T-helper 9 cell (primary cell): ENCODE measurements at places on chromosomes 7 and 10.

GRCh38 chr7:117862378-117862777 is 10.9 kb downstream of the CTTNBP2 start:
- DNase-seq, result no peak

DNA sequence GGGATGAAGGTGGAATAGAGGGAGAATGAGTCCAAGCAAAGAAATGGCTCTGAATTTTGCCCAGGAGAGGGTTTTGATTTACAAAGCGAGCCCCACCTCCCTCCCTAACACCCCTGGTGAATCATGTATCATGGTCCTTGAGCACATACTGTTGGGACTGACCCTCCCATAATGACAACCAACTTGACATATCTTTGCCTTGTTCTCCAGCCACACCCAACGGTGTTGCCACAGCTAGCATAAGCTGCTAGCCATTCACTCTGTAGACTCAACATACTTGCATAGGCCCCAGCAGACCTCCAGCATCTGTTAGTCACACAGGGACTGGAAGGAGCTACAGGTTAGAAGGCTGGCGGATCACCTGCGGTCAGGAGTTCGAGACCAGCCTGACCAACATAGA is 538.5 kb downstream of the KCNMA1 start:
- DNase-seq, result no peak

DNA sequence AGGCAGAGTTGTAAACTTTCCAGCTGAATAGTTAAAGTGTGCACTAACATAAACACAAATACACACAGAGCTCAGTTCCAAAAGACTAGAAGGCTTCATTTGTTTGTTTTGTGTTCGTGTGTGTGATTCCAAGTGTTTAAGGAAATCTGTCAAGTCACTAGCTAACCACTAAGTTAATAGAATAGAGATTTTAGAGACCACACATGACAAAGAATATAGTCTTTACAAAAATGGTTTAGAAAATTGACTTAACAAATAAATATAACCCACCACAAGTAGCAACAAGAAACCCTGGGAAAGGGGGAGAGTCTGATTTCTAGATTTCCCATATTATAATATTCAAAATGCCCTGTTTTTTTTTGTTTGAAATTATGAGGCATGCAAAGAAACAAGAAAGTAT is 209.4 kb downstream of the FZD1 start:
- DNase-seq, result no peak

DNA sequence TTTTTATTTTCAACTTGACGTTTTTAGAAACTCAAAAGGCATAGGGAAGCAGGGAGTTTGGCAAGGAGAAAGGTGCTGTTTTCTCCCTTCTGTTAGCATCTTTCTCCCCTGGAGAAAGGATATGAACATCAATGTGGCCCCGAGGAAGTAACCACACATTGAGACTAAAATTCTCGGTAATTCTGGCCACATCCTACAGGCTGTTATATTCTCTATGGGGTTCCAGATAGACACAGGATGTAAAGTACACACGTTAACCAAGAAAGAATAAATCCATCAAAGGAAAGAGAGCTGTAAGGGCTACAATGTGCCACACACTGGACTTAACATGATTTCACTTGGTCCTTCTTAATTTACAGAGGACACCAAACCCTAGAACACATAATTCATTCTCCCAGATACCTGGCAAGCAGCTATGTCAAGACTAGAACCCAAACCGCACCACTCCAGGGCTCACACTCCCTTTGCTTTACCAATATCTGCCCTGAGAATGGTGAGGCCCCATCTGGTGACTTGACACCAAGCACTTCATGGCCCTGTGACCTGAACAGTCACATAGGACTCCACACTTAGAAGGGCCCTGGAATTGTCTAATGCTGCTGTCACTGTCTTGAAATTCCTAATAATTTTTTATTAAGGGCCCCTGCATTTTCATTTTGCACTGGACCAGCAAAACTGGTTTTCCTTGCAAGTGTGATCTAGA is 73.9 kb downstream of the PRLHR start:
- no peak for DNase-seq

- DNase-seq, result no peak
These were observed 4.4 kb downstream of the MSRB2 start for GRCh38 chr10:23099816-23100215.

- DNase-seq, result no peak
These were observed at the start of gene NAMPT for GRCh38 chr7:106284714-106285050. Gene NAMPT, minus strand, starts transcription at chr7:106284983. Its CDS starts 99 bp downstream, at chr7:106284884.

- no peak for DNase-seq
These were observed 68.5 kb upstream of the ZNF438 start for GRCh38 chr10:31100115-31100601.

DNA sequence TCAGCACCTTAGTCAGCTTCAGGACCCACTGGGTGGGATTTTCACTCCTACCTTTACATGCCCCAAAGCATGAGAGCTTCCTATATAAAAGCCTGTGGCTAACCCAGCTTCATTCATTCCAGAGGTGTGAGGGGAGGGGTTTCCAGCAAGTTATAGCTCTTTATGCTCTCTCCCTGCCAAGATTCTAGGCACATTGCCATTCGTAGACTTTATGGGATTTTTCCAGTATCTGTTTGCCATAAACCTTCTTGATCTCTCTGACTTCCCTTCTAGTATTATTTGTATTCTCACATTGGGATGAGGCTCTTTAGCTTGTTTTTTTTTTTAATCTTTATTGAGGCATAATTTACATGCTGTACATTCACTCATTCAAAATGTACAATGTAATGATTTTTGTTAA is 67.5 kb downstream of the POU6F2 start:
- DNase-seq, result no peak

GRCh38 chr7:84589012-84589411 is 394.4 kb upstream of the SEMA3A start:
- no peak for DNase-seq

DNA sequence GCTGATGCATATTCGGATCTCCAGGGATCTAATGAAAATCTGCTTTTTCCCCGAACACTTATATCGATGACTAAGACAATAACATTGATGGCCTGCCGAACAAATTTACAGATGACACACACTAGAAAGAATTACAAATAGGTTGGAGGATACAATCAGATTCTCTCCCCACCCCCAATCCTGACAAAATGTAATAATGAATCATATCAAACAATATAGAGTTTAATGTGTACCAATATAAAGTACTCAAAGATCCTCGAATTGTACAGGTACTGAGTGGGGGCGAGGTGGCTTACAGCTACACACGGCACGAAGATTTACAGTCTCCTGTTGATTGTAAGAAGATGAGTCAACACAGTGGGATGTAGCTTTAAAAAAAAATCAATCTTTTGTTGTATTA is 182.7 kb upstream of the MKLN1 start:
- DNase-seq, result no peak

GRCh38 chr10:24680647-24681524 is 42.8 kb downstream of the ARHGAP21 start:
- DNase-seq, result no peak

GRCh38 chr7:91314591-91315323 is 50.5 kb downstream of the FZD1 start:
- DNase-seq, result no peak

DNA sequence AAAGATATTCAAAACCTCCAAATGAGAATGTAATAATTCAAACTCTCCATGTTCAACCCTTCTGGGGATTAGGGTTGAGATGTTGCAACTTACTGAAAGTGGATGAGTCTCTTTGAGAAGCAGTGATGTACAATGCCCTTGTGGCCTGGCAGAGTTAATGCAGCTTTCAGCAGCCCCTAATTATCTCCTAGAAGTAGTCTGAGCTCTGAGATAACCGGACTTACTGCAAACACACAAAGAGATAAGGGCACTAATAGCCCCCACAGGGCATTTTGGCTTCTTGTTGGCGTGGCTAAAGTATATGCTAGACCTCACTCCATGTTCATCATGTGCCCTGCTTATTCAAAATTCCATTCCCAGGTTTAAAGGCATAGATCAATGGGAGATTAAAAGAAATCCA is 404.7 kb downstream of the NEBL start:
- DNase-seq, result no peak

DNA sequence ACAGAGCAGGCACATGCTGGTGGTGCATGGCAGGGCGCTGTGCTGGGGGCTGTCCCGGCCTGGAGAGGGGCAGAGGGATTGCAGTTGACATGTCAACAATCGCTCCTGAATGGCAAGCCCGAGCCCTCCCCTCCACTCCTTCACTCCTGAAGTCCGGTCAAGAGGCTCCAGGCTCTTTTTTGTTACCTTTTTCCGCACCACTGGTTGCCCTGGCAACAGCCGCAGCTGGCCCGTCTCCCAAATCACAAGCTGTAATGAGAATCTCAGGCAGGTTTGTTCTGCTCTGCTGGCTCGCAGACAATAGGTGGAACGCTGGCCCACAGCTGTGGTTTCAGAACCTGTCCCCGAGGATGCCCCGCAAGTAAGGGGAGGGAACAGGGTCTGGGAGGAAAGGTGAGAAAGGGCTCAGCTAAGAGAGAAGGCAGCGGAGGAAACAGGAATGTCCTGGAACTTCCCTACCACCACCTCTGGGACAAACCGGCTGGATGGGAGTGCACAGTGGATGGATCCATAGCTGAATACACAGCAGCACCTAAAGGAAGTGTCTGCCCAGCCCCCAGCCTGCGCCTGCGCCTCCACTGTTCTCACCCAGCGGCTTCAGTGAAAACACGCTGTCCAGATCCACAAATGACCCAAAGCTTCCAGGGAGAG is 58.9 kb downstream of the CALML3 start:
- no peak for DNase-seq

DNA sequence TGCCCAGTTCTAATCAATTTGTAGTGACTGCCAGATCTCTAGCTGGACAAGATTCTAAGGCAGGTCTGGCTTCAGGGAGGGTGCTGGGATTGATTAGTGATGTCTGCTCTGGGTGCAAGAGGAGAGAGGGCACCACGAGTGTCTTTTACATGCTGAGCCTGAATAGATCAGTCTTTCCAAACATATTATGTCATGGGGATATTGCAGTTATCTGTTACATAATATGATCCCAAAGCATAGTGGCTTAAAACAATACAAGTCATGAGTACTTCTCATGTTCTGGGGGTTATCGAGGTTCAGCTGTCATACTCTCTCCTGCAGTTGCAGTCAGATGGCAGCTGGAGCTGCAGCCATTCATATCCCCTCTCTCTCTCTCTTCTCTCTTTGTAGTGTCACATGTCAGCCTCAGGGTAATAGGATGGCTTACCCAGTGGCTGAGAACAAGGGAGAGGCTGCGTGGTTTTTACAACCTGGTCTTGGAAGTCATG is 26.0 kb downstream of the SLC29A3 start:
- no peak for DNase-seq

- DNase-seq, result no peak
These were observed 399.5 kb downstream of the RPS24 start for GRCh38 chr10:78433076-78433595.

DNA sequence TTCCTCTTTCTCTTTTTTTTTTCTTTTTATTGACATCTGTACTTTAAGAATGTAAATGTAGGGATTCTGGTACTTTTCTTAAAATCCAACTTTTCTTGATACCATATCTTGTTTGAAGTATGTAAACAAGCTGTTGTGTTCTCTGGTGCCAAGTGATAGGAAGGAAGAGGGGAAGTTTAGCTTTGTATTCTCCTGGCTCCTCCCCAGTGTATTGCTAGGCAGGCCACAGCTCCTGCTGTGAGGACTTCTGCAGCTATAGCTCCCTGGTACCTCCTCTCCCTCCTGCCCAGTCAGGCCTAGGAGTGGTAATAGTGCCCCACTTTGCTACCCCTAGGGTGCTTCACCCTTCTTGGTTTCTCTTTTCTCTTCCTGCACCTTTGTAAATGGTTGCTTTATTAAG is 45.3 kb upstream of the SP8 start:
- DNase-seq, result no peak

- DNase-seq, result no peak
These were observed 10.8 kb downstream of the SERPINE1 start for GRCh38 chr7:101137651-101138212.

- no peak for DNase-seq
These were observed 55.7 kb downstream of the PRKAG2 start for GRCh38 chr7:151821226-151821625.

GRCh38 chr7:119647286-119647685 is 625.7 kb upstream of the KCND2 start:
- no peak for DNase-seq

DNA sequence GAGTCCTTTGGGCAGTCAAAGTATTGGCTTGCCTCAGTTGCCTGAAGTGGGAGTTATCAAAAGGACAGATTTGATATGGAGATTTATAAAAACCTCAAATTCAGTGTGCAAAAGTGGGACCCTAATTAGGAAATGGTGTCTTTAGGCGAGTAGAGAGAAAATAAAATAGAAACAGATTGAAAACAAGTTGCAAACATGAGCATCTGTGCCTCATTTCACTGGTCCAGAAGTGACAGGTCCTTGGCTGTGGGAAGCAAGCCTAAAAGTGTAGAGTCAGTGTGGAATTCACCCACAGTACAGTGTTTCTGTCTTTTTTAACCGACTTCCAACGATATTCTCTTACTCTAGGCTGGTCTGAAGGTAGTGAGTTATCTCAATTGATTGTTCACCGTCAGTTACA is 51.2 kb downstream of the ST8SIA6 start:
- DNase-seq, result no peak

GRCh38 chr10:116000151-116000842 is 272.7 kb downstream of the GFRA1 start:
- DNase-seq, result no peak

DNA sequence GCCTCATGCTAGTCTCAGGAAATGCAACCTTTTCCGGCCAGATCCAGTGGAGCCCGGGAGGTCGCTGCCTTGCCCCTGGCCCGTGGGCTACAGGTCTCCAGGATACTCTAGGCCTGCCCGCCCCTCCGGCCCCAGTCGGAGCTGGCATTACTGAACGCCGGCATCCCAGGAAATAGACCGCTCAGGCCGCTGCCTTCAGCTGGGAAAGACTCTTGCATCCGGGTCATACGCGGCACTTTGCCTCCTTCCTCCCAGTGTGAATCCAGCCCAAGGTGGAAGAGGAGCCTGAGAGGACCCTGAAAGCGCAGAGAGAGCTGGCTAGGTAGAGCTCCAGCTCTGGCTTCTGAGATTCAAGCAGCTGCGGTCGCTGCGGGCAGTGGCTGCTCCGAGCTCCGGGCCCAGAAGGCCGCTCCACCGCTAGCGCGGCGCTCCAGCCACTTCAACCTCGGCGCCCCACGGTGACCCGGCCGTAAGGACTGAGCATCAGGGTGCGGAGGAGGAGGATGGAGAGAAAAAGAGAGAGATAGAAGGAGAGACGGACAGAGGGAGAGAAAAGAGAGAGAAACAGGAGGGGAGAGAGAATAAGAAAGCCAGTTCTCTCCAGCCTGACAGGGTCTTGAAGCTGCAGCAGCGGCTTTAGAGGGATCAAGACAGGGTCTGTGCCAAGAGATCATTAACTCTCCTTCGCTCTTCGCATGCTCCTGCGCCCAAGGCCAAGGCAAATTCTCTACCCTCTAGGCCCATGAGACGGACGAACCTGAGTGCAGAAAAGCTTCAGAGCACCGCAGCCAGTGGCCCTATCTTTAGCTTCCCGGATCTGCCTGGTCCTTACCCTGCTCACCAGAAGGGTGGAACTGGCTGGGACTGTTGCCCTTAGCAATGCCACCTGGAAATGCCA is 1.8 kb upstream of the HOXA10 start:
- DNase-seq, result no peak
